Stimulated activated CD8-positive, alpha-beta memory T cell treated with anti-CD3 and anti-CD28 coated beads, Interleukin-4, amount 100 ng/mL, for 48 hours (primary cell): ENCODE measurements at places on chromosomes 7 and 10.

DNA sequence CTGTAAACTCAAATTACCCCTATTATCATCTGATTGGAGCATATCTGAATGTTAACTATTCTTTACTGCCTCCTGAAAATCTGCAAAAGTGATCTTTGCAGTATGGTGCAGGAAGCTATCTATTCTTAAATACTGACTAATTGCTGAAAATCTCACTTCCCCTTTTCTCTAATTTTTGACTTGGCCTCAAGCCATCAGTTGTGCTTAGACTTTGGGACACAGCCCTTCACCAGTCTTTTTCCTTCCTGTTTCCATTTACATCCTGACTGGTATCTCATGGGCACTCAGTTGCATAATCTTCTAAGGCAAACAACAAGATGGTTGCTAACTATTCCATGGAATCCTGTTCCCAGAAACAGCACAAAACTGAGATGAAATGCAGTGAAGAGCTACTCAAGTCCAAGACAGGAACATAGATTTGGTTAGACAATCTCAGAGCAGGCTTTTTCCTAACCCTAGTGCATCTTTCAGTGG lies 228.5 kb downstream of the SORCS1 start:
- no peak for DNase-seq

DNA sequence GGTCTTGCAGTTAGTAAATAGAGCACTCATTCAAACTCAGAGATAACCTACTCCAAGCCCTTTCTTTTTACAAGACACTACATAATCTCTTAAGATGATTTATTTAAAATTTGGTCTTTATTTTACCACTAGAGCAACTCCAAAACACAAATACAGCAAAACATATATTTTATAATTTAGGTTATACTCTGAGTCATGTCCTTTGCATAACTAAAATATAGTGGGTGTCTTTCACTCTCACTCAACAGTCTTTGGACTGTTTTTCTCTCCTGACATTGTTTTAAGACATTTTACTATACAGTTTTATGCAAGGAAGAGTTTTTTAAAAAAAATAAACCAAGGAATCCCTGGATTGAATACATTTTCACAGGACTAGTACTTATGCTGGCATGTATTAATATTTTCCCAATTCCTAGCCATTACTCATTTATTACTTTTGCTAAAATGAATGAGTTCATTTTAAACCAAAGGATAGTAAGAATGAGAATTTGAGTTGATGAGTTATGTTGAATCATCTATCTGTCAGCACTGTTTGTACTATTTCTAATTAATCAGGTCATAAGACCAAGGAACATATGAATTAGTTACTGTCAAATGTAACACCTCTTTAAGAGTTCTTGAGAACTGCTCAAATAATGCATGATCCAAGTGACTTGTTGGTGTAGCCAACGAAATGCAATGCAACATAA lies 303.1 kb upstream of the FZD1 start:
- no peak for DNase-seq

- no peak for DNase-seq
These were observed 88.5 kb downstream of the AVL9 start for GRCh38 chr7:32583791-32584190.

GRCh38 chr10:85622425-85622824 lies 744.2 kb downstream of the GRID1 start:
- no peak for DNase-seq

DNA sequence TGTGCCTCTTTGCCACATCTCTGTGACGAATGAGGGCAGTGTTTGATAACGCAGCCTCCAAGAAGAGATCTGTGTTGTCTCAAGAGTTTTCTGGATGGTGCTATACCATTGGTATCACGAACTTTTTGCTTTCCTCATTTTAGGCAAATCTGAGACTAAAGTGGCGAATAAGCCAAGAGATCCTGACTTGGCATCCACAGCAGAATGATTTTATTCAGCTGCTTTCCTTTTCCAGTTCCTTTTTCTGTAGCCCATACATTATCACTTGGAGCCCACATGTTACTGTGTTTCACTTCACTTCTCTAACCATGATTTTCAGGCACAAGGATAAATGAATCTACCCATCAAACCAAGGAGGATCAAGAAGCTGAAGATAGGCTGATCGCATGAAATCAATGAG lies 177.9 kb upstream of the PTN start:
- DNase-seq = no peak

- DNase-seq = no peak
These were observed 34.0 kb upstream of the CYTH3 start for GRCh38 chr7:6306471-6306870.

GRCh38 chr7:25024066-25024465 lies 44.1 kb upstream of the OSBPL3 start:
- DNase-seq = no peak

DNA sequence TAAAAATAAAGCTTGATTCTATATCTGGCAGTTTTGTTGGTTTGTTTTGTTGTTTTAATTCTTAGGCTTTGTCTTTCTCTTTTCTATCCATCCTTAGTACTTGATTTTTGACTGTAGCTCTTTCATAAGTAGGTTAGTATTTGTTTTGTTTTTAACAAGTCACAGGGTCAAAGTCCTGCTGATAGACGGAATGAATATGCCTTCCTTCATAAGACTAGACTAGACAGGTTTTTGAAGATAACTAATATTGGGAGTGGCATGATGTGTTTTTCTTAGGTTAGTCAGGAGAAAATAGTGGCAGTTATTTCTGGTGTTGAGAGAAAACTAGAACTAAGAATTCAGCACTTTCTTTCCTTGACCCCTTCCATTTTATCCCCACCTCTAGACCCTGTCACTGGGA lies 50.4 kb downstream of the CASD1 start:
- DNase-seq = no peak

- no peak for DNase-seq
These were observed 305.1 kb downstream of the PTPRN2 start for GRCh38 chr7:158282461-158283001.

GRCh38 chr7:47766126-47766525 lies 182.1 kb downstream of the PKD1L1 start:
- no peak for DNase-seq

DNA sequence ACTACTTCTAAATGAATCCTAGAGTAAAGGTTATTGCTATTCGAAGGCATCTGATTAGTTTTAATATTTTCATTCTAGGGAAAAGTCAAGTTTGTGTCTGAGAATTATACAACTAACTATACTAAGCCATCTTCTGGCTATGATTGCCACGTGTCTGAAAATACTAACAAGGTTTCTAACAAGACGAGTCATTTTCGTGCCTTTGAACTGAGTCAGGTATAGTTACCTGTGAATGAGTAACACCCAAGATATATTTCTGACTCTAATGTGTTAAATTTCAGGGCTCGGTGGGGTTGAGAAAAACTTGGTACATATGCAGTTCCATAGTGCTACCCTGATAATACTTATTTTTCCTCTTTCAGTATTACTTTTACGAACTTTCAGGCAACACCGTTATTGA lies 35.5 kb downstream of the TASOR2 start:
- DNase-seq = no peak

DNA sequence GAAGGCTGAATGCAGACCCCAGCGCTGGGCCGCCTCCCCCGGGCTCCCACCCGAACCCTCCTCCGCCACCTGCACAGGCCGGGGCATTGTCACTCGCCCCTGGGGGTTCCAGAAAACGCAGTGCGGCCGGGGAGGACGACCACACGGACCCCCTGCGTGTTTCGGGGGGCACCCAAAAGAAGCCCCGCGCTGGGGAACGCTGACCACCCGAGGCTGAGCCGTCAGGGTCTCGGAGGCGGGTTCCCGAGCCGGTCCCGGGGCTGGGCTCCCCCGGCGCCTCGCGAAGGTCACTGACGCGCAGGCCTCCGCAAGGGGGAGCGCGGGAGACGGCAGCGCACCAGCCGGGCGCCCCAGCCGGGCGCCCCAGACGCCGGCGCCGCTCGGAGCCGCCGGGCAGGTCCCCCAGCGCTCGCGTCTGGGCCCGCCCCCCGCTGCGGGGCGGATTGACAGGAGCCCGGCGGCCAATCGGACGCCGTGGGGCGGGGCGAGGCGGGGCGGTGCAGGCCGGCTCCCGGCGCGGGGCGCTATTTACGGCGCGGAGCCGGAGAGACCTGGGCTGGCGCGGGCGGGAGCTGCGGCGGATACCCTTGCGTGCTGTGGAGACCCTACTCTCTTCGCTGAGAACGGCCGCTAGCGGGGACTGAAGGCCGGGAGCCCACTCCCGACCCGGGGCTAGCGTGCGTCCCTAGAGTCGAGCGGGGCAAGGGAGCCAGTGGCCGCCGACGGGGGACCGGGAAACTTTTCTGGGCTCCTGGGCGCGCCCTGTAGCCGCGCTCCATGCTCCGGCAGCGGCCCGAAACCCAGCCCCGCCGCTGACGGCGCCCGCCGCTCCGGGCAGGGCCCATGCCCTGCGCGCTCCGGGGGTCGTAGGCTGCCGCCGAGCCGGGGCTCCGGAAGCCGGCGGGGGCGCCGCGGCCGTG lies at the start of gene BAMBI:
Gene BAMBI, plus strand, starts transcription at position 554 of the 920 bp plus-strand sequence. CDS start 377 bp downstream, outside the sequence.
- peak; percentile 89 for DNase-seq

DNA sequence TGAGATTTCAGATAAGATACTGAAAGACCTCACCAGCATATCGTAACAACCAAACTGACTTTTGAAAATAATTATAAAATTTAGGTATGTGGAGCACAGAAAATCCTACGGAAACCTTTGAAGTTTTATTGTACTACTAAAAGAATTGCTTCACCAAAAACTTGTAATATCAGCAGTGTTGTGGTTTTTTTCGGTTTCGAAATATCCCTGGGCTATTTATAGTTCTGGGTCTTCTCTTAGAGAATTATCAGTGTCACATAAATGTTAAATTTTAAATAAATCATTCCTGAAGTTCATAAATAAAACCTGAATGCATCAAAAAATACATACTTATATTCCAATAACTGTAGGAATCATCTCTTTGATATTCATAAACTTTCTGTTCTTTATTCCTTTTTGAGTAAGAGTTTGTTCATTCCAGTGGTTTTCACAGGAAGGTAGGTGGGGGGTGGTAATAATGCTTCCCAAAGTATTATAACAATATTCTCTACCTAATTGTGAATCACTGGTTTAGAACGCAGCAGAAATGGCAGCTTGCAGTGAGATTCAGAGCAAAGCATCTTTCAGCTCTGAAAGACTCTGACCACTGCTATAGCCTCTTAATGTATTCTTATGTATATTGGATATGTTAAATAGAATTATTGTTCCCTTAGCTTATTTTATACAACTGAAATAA lies 60.2 kb downstream of the ZNF277 start:
- no peak for DNase-seq
